ENCODE measurements at places on chromosomes 3 and 15.
A peak's percentile ranks its signal among the peaks of the same experiment; 100 is the strongest.

GRCh38 chr3:170641510-170642236 lies 55.8 kb upstream of the SLC7A14 start:
- DNase-seq: no peak

DNA sequence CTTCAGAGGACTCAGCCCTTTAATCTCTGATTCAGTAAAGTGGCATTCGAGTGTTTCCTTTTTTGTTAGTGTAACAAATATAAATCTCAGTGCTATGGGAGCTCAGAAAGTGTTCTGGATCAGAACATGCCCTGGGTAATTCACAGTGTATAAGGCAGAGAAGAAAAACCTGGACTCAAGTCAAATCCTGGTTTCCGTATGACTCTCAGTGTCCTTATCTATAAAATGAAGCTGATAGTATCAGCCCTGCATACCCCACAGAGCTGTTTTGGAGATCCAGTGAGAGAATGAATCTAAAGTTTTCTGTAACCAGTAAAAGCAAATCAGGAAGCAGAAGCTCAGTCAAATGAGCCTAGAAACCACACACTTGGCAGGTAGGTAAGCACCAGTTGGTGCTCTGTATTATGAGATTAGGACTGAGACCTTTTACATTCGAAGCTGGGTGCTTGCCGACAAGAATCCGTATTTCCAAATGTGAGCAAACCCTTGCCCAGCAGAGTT lies 67.2 kb downstream of the IL1RAP start:
- DNase-seq: peak; percentile 64

DNA sequence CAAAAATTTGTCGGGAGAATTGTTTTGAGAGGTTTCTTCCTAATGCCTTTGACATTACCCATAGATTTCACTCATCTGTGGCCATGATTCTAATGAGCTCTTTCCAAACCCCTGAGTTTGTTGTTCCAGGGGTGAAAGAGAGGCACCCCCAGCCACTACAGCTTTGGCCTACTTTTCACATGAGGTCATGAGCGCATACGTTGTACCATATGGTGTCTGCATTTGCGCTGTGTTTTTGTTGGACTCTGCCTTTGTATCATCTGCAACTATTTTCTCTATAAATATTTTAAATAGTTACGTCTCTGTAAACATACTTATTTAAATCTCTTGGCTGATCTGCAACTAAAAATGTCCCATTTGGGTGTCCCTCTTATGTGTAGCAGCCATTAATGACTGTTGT lies 107.9 kb downstream of the LRTM1 start:
- no peak for DNase-seq

GRCh38 chr15:80932989-80933388 lies 56.6 kb downstream of the MESD start:
- peak; percentile 14 for DNase-seq

GRCh38 chr3:105662306-105662705 lies 206.5 kb downstream of the CBLB start:
- DNase-seq: no peak

GRCh38 chr3:68135067-68135466 lies 480.7 kb upstream of the SUCLG2 start:
- no peak for DNase-seq

DNA sequence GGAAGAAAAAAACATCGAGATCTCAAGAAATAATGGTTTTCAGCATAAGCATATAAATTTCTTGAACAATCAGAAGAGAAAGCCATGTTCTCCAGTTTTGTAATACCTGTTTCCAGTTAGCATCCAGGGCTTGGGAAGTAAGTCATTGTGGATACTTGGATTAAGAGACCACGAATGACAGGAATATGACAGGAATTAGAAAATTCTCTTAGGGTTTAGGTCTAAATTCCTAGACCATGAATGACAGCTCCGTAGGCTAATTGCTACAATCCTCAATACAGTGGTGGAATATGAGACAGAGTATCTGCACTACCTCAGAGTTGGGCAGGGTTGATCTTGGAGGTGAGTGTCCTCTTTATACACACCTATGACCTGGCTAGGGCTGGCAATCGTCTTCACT lies 517.5 kb downstream of the NTRK3 start:
- no peak for DNase-seq

GRCh38 chr3:138256022-138256421 lies 68.9 kb downstream of the ARMC8 start:
- no peak for DNase-seq

DNA sequence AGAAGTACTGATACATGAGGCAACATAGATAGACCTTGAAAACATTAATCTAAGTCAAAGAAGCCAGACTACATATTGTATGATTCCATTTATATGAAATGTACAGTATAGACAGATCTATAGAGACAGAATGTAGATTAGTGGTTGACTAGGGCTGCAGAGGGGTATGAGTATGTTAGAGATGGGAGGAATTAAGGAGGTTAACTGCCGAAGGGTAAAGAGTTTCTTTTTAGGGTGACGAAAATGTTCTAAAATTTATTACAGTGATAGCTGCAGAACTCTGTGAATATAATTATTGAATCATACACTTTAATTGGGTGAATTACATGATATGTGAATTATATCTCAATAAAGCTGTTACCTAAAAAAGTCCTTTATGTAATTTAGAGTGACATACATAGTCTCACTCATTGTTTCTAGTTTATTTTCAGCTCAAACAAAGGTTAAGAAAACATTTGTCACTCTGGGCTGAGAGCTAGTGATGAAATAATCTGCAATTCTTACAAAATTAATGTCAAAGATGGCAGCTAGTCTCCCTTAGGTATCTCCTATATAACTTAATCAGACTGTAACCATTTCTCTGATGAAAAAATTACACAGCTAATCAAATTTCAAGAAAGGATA lies 61.4 kb downstream of the DENND4A start:
- DNase-seq: no peak

- DNase-seq: no peak
Measured at GRCh38 chr3:4831580-4831950, 147.7 kb upstream of the BHLHE40 start.

DNA sequence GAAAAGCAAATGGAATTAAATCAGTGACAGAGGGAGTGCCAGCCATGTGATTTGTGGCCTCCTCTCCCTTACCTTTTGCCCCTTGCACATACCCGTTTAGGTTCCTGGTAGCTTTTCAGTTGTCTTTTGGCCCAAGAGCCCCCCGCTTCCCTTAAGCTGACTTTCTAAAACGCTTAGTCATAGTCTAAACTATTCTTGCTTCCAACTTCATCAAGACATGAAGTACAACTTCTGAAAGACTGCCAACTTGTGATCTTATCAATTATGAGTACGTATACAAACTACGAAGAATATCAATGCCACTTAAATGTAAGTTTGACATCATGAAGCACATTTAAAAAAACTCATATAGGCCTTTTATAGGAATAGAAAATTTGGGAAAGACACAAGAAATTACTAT lies 61.9 kb downstream of the EIF3J start:
- peak; percentile 1 for DNase-seq

DNA sequence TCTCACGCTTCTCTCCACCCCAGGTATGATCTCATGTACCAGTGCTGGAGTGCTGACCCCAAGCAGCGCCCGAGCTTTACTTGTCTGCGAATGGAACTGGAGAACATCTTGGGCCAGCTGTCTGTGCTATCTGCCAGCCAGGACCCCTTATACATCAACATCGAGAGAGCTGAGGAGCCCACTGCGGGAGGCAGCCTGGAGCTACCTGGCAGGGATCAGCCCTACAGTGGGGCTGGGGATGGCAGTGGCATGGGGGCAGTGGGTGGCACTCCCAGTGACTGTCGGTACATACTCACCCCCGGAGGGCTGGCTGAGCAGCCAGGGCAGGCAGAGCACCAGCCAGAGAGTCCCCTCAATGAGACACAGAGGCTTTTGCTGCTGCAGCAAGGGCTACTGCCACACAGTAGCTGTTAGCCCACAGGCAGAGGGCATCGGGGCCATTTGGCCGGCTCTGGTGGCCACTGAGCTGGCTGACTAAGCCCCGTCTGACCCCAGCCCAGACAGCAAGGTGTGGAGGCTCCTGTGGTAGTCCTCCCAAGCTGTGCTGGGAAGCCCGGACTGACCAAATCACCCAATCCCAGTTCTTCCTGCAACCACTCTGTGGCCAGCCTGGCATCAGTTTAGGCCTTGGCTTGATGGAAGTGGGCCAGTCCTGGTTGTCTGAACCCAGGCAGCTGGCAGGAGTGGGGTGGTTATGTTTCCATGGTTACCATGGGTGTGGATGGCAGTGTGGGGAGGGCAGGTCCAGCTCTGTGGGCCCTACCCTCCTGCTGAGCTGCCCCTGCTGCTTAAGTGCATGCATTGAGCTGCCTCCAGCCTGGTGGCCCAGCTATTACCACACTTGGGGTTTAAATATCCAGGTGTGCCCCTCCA lies 19.1 kb downstream of the TYRO3 start:
- DNase-seq: no peak

DNA sequence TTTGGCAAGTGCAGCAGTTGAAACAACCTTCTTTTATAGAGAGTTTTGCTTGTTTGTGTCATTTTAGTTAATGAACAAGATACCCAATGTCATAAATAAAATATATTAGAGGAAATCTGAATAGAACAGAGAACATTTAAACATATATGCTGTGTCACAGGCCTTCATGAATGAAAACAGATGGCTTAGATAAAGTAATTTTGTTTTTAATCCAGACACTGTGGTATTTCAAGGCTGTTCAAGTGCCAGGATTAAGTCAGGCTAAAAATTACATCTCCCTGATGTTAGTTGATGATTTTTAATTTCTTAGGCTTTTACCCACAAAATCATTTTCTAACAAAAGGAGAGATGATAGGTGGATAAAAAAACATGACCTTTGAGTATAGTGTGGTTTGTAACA lies 4.9 kb upstream of the ACKR4 start:
- no peak for DNase-seq

DNA sequence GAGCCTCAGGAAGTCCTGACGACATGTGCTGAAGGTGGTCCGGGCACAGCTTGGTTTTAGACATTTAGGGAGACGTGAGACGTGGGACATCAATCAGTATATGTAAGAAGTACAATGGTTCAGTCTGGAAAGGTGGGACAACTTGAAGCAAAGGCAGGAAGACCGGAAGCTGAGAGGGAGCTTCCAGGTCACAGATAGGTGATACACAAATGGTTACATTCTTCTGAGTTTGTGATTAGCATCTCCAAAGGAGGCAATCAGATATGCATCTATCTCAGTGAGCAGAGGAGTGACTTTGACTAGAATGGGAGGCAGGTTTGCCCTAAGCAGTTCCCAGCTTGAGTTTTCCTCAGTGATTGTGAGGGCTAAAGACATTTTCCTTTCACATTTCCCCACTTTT lies 282.1 kb downstream of the RYR3 start:
- no peak for DNase-seq

DNA sequence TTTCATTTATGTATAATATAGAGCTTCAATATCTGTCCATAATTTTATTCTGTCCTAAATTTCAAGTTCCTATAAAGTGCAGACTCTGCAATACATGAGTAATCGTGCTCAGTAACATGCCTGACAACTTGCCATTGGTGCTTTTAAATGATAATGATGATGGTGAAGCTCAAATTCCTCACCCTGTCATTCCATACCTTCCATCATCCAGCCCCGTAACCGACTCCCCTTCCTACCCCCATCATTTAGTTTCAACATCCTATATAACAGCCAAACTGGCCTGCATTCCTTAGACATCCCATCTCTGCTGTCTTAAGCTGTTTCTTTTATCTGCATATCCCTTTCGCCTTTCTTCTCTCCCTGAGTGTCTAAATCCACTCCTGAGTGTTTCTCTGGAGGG lies 67.2 kb upstream of the DLG1 start:
- no peak for DNase-seq

DNA sequence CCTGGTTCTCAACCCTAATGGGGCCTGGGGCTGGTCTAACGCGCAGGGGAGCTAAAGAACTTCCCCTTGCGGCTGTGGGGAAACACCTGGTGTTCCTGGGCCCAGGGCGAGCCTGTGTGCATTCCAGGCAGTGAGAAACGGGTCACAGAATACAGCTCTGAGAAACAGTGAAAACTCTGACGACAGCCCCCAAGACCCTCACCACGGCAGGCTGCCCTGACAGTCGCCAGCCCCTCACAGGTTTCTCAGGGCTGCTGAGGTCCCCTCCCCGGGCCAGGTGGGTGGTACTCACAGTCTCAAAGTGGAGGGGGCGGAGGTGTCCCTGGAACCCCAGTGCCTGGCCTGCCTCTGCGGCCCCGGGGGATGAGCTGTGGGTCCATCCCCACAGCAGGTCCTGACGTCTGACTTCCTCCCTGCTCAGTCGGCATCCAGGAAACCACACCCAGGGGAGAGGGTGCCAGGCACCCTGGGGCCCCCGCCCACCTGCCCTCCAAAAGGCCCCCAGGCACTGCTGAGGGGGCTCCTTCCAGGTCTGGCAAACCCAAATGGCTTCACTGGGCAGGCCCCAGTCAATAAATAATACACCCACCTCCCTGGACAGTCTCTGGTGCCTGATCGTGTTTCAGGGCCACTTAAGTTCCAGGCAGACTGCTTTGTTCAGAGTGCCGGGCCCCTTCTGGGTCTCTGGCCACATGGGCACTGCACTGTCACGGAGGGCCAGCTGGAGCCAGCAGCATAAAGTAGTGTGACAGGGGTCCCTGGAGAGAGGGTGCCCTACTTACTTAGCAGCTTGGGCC lies 57.7 kb downstream of the IQSEC1 start:
- DNase-seq: no peak

DNA sequence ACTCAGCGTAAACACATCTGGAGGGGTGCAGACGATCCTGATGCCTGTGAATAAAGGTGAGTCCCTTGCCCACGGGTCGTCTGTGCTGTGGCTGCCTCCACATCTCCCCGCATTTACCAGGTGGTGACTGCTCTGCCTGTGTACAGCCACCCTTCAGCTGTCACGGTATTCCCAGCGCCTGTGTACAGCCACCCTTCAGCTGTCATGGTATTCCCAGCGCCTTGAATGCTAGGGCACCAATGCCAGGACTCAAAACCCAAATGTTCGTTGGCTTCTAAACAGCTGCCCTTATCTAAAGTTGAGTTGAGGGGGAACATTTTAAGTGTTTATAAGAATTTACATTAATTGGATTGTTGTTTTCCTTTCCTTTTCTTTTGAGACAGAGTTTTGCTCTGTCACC lies 27.4 kb downstream of the MAP6D1 start:
- no peak for DNase-seq

- no peak for DNase-seq
Measured at GRCh38 chr3:52528586-52529375, 4.9 kb downstream of the NT5DC2 start.

DNA sequence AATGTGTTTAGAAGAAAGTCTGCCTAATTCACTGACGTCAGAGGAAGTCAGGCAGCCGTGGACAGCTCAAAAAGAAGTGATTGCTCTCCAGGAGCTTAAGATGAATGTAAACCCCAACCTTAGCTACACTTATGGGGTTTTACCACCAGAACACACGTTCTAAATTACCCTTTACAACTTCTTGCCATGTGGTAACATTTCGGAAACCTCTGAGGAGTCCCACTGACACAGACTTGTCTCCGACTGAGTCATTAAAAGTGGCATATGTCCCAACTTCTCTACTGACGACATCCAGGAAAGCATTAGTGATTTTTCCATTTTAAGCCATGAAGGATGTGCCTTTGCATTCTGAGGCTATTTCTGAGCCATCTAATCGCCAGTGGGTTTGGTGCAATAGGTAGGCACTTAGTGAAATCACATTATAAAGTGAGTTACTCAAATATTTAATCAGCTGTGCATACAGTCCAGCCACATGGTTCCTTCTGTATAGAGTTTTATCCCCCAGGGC lies 32.4 kb downstream of the C2CD4A start:
- DNase-seq: peak; percentile 31

GRCh38 chr15:77251662-77252061 lies 168.2 kb downstream of the PEAK1 start:
- peak; percentile 25 for DNase-seq

- no peak for DNase-seq
Measured at GRCh38 chr3:51657234-51657633, 13.8 kb upstream of the TEX264 start.

- DNase-seq: no peak
Measured at GRCh38 chr15:60079210-60079609, 75.1 kb downstream of the FOXB1 start.

- DNase-seq: no peak
Measured at GRCh38 chr15:73751511-73751898, 1.6 kb downstream of the INSYN1 start.
